ENCODE measurements at places on chromosomes 4 and X.

DNA sequence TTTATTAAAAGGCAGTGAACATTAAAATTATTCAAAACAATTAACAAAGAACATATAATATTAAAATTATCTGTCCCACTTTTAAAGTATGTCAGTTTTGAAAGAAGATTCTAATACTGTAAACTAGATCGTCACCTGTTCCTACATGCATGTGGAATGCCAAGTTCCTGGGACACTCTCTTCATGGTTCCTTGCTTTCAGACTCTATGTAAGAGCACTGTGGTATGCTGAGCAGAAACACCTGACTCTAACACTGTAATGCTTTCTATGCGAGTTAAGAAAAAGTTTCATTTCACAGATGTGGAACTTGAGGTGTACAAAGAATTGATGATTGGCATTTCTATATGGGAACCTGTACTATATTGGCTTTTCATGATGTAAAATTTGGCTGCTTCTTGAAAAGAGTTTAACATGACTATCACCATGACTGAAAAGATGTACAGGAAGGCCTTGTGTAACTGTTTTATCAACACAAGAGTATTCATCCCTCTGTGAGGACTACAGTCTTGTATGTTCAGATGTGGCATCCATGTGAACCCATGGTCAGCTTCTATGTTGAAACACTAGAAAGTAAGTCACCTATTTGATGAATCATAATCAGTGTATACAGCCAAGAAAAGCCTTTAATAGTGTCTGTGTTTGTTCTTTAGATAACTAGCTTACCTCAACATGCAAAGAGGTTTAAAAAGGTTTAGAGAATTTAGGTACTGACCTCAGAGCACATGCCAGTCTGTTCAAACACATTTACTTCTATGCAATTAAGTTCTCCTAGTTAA lies 354.5 kb downstream of the ARHGAP24 start:
- no peak for DNase-seq

GRCh38 chr4:184074677-184075388 lies 142.8 kb downstream of the ENPP6 start:
- DNase-seq: no peak

- no peak for DNase-seq
Observed at GRCh38 chrX:24480400-24480865, 15.3 kb downstream of the PDK3 start.

- DNase-seq: no peak
Observed at GRCh38 chrX:29728639-29729038, 486.7 kb upstream of the MAGEB2 start.

DNA sequence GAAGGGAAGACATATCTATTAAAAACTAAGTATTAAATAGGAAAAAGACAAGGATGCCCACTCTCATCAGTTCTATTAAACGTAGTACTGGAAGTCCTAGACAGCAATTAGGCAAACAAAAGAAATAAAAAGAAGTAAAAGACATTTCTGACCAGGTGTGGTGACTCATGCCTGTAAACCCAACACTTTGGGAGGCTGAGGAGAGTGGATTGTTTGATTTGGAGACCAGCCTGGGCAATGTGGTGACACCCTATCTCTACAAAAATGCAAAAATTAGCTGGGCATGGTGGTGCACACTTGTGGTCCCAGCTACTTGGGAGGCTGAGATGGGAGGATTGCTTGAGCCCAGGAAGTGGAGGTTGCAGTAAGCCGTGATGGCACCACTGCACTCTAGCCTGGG lies 1071.8 kb downstream of the FAT4 start:
- DNase-seq: no peak

- DNase-seq: no peak
Observed at GRCh38 chr4:161647757-161648156, 516.0 kb downstream of the FSTL5 start.

DNA sequence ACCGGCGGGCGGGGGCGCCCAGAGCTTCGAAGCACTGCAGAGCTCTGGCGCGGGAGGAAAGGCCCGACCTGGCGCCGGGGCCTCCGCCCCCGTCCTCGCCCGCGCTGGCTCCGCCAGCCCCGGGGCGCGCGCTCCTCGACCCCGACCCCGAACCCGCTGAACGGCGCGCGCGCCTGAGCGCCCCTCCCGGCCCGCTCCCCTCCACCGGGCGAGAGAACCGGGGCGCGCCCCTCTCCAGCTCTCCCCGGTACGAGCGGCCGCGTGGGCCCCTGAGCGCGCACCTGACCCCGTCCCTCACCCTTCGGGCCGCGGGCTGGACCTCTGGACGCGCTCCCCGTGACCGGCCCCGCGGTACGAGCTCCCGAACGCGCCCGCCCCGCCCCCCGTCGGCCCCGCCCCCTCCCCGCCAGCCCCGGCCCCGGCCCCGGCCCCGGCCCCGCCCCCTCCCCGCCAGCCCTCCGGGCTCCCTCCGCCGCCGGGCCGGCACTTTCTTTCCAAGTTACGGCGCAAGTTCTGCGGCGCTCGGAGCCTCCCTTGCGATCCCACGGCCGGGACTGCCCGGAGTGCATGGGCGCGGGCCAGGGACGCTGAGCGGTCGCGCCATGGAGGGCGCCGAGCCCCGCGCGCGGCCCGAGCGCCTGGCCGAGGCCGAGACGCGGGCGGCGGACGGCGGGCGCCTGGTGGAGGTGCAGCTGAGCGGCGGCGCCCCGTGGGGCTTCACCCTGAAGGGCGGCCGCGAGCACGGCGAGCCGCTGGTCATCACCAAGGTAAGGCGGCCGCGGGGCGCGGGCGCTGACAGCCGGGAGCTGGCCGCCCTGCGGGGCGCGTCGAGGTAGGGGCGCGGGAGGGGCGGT lies at the start of gene SHROOM2:
SHROOM2 (plus strand) TSS at position 486 of the 854 bp plus-strand sequence; CDS start at position 603, 117 bp downstream.
- DNase-seq: no peak

DNA sequence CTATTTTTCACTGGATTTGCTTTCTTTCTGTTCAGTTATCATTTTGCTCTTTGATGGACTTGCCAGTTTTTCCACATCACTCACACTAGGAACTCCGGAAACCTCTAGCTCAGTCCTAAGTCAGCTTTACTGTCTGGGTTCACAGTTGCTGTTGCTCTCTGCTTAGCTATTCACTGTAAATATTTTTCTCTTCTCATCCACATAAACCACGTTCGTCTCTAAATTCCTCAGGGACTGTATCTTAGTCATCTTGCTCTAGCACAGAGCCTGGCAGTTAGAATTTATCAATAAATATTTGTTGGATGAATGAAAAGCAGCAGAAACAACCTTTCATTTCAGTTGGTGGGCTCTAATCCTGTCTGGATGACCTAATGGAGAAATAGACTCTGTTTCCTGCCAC lies 119.4 kb upstream of the DMD start:
- DNase-seq: no peak

- DNase-seq: no peak
Observed at GRCh38 chr4:54315561-54316538, 86.8 kb downstream of the PDGFRA start.

- DNase-seq: no peak
Observed at GRCh38 chrX:153644356-153645125, 2.5 kb upstream of the DUSP9 start.

DNA sequence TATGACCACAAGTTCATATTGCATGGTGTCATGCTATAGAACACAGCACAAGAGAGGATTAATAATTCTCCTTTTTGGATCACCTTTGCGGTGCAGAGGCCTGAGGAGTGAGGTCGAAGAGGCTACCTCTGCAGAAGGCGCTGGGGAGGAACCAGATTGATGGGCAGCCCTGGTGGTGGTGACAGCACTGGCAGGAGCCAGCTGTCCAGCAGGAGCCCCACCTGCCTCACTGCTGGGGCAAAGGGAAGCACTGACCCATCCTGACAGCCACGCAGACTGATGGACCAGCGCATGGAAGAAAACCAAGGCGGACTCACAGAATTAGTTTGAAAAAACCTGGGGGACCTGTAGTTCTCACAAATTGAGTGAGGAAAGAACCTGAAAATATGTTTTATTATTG lies 50.9 kb downstream of the COX18 start:
- no peak for DNase-seq

GRCh38 chr4:10998846-10999245 lies 314.3 kb upstream of the CLNK start:
- DNase-seq: no peak

DNA sequence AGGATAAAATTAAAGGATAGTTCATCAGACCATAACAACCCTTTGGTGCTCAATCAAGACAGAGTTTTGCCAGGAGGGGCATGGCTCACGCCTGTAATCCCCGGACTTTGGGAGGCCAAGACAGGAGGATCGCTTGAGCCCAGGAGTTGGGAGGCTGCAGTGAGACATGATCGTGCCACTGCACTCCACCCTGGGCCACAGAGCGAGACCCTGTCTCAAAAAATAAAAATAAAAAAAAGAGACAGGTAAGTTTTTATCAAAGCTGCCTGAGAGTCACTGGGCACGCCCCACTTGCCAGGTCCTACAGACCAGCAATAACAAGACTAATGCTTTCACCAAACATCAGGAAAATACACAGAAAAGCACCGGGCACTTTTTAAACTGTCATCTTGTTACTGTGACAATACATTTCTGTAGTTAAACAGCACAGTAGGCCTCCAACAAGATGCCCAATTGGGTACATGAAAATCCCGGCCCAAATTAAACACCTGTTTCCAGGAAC lies 765 bp downstream of the CFAP97 start:
- DNase-seq: no peak

- no peak for DNase-seq
Observed at GRCh38 chr4:17721496-17722355, 59.7 kb downstream of the FAM184B start.

DNA sequence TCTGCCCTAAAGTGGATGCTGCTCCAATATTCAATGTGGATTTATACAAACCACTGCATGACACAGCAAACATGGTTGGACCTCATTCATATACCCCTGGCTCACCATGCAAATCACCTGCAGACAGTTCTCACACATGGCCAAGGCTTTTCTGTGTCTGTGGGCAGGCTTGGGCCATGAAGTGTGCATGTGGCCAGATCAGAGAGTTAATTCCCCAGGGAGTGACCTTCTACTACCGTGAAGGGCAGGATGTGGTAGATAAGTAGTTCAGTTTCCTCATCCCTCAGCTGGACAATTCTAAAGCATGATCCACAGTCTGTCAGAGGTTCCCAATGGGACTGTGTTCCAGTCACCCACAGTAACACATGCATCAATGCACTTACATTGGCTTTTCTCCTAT lies 24.6 kb upstream of the BCLAF3 start:
- DNase-seq: no peak

GRCh38 chrX:130523460-130524394 lies 121.9 kb downstream of the RBMX2 start:
- no peak for DNase-seq

DNA sequence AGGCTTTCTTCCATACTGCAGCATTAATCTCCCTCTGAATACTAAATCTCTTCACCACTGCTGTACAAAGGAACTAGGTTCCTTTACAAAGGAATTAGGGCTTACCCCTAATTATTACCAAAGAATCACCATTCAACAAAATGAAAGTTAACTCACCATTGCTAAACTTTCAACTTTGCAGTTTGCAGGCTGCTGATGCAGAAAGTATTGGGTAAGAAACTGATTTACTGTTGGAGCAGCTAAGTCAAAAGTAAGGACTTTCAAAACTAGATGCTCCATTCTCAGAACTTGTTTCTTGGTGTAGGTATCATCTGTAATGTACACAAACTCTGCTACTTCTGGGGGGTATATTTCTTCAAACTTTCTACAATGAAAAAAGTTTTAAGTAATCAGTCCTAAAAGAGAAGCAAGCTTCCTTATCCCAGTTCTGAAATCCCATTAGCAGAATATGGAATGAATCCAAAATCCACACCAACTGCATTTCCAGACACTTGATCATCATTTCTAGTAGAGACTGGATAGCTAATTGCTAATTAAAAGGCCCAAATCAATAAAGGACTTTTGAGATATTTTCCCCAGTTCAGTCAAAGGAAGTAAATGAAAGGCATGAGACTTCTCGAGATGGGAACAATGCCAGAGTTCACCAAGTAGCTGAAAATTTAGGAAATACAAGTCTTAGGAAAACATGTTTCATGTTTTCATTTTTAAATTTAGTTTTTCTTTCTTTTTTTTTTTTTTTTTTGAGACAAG lies 4.3 kb downstream of the CCNA2 start:
- DNase-seq: no peak

DNA sequence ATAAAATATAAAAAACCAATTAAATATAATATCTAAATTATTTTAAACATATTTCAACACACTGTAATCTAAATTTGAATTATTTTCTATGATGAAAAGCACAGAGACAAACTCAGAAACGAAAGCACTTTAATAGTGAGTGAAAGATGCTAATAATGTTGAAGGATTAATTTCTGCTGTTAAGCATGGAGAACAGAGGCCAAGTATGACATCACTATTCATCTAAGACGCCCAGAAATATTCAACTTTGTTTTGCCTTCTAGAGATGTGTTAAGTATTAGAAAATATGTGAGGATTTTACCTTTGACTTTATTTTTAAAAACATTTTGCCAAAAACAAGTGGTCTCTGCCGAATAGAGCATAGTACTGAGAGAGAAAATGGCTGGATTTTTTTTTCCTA lies 19.3 kb downstream of the ARHGEF6 start:
- no peak for DNase-seq

GRCh38 chr4:72019688-72020087 lies 12.1 kb upstream of the NPFFR2 start:
- no peak for DNase-seq

DNA sequence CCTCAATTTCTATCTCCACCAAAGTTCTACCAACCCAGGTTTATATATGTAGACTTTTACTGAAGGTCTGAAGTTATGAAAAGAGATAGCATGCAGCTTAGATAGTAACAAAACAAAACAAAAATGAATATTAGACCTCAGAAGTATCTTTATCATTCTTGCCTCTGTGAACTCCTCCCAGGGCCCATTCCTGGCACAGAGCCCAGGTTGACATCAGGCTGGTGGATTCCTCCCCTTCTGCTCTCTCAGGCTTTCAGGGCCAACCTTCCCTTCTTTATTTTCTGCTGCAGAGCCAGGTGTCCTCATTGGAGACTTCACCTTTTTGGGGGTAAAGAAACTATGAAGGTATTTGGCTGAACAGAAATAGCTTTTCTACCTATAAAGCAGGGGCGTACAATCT lies 112.8 kb upstream of the PITX2 start:
- no peak for DNase-seq

GRCh38 chr4:162038112-162038511 lies 125.7 kb downstream of the FSTL5 start:
- no peak for DNase-seq

GRCh38 chr4:13601048-13601447 lies 26.5 kb downstream of the BOD1L1 start:
- DNase-seq: no peak

DNA sequence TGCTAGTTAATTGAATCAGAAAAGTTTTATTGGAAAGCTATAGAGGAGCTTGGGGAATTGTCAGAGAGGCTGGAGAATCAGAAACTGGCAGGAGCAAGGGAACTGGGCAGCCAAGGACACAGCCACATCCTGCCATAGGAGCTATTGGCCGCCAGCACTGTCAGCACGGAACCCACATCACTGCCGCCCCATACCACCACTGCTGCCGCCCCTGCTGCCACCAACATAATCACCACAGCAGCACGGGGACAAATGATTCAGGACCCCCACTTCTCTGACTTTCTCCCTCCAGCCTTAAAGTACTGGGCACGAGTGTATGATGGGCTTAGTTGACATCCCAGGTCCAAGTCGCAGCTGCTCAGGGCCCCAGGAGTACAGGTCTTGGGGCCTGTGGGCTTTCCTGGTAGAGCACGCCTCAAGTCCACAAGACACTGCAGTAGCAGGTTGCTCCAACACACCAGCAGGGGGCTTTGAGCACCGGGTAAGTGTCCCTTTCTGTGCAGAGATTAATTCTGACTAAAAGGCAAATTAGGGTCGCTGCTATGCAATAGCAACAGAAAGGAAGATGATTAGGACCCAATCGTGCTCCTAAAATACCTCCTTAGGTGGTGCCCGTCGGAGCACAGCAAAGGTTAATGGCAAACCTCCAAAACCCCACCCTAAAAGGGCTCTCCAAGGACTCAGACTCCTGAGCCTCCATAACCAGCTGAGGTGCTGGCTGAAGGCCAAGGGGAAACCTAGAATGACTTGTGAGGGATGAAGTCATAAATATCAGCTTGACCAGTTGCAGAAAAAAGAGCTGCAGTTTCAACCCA lies 6.9 kb downstream of the PJA1 start:
- no peak for DNase-seq

Measured in stimulated activated CD4-positive, alpha-beta T cell treated with anti-CD3 and anti-CD28 coated beads, Interleukin-1b, Interleukin-23, amount 100 ng/mL, for 1 hour (primary cell).